ENCODE measurements at places on chromosomes 2 and 18.

DNA sequence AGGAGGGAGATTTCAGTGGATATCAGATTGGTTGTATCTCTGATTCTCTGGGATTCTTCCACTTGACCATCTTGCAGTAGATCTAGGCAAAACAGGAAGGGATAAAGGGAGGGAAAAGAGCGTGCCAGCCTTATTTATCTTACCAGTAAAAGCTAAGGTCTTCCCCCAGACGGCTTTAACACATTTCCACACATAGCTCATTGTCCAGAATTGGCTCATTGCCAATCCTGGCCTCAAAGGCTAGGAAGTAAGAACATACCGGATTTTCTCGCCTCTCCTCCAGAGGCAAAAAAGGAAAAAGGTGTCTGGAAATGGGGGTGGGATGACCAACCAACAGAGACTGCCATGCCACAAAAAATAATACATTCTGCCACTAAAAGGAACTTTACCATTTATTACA is 411.6 kb upstream of the NRP2 start:
- no peak for DNase-seq

GRCh38 chr2:113124984-113125855 is 2.2 kb upstream of the IL1RN start:
- DNase-seq = no peak

GRCh38 chr2:209845666-209846065 is 74.0 kb downstream of the UNC80 start:
- no peak for DNase-seq

- DNase-seq = peak; percentile 70
Observed at GRCh38 chr2:168457190-168457895, 1.3 kb downstream of the CERS6 start.

Data from KBM-7 (cell line).